ENCODE measurements at places on chromosomes 12 and 14. TPM values are rescaled to one million over a fixed set of nuclear protein-coding genes. Genes with fewer than 3 reads are reported as not detected.

Gene TSHR
- not detected for total RNA-seq

GRCh38 chr12:122793685-122794106 lies 19.3 kb downstream of the CCDC62 start:
- H3K36me3 ChIP-seq: no peaks in the 10 kb centered on the region
- no peak overlapping the region for H3K4me3 ChIP-seq
- DNase-seq: peak; percentile 9

DNA sequence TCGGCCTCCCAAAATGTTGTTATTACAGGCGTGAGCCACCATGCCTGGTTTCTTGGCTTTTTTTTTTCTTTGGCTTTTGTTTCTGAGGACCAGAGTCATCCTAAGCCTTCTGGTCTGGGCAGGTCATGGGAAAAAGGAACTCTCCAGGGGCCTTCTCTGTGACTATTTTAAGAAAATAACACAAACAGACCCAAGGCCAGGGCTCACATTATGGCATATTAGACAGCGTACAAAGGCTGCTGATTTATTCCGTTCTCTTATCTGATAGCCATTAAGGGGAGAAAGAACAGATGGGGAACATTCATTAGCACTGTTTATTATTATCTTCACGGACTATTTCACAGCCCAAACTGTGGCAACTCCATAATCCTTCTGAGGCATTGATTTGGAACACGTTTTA lies 28.8 kb upstream of the MANSC4 start:
- DNase-seq: no peak
- peaks cover 10% of the 10 kb centered on the region for H3K4me1 ChIP-seq
- peaks cover 1% of the 10 kb centered on the region for H3K27me3 ChIP-seq
- H3K27ac ChIP-seq: no peak overlapping the region

DNA sequence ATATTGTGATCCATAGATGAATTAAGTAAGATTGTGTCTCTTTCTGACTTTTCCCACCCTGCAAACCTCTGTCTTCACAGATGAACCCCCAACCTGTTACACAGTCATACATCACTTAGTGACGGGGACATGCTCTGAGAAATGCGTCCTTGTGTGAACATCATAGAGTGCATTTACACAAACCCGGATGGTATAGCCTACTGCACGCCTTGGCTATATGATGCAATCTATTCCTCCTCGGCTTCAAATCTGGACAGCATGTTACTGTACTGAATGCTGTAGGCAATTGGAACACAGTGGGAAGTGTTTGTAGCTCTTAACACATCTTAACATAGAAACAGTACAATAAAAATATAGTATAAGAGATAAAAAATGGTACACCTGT lies 7.4 kb upstream of the TESPA1 start:
- H3K4me3 ChIP-seq: no peak overlapping the region
- peaks cover 1% of the 10 kb centered on the region for H3K27me3 ChIP-seq
- no peaks in the 10 kb centered on the region for H3K36me3 ChIP-seq
- no peak for DNase-seq
- no peak overlapping the region for H3K27ac ChIP-seq

All from endothelial cell (in vitro differentiated cells).